Naive thymus-derived CD4-positive, alpha-beta T cell (primary cell): ENCODE measurements at places on chromosomes 11 and 22.

GRCh38 chr22:19353363-19354131 lies 62.0 kb upstream of the CLTCL1 start:
- no peak for DNase-seq

- DNase-seq = no peak
Observed at GRCh38 chr11:44957040-44957515, 6.4 kb upstream of the TP53I11 start.

GRCh38 chr11:120424970-120425332 lies 86.6 kb upstream of the GRIK4 start:
- no peak for DNase-seq

- no peak for DNase-seq
Observed at GRCh38 chr11:46248289-46249102, 29.0 kb upstream of the CREB3L1 start.

DNA sequence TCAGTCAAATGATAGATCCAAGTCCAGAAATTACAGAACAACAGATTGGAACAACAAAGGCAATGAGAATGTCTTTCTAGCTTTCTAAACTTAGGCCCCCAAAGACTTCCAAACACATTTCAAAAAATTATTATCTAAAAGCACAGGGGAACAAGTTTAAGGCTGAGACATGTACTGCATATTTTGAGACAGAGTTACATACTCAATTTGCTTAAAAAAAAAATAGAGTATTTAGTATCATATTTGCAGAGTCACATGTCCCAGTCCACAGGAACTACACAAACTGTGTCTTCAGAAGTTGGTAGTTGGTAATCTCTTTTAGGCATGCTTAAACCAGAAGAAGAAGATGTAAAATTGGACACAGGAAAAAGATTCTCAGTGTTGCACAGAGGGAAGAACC lies 127.2 kb downstream of the MAML2 start:
- DNase-seq = no peak

DNA sequence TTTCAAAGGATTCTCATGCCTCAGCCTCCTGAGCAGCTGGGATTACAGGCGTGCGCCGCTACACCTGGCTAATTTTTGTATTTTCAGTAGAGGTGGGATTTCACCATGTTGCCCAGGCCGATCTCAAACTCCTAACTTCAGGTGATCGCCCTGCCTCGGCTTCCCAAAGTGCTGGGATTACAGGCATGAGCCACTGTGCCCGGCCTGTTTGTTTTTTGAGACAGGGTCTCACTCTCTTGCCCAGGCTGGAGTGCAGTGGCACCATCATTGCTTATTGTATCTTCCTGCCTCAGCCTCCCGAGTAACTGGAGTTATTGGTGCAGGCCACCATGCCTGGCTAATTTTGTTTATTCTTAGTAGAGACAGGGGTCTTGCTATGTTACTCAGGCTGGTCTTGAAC lies 8.1 kb downstream of the FADS2 start:
- no peak for DNase-seq

- DNase-seq = no peak
Observed at GRCh38 chr11:61980783-61981541, 13.5 kb upstream of the FTH1 start.

DNA sequence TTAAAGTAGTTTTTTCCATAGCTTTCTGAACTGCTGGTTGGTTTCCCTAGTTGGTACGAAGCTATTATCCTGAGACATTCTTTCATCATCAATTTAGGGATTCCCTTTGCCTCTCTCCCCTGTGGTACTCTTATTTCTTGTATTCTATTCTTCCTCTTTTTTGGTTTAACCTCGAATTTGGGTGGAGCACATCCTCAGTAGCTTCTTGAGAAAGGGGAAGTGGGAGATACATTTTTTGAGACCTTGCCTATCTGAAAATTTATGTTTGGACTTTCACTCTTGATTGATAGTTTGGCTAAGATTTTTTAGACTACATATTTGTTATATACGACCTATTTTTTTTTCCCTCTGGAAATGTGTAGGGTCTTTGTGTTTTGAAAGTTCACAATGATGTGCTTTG lies 121.7 kb upstream of the ZBED5 start:
- no peak for DNase-seq

DNA sequence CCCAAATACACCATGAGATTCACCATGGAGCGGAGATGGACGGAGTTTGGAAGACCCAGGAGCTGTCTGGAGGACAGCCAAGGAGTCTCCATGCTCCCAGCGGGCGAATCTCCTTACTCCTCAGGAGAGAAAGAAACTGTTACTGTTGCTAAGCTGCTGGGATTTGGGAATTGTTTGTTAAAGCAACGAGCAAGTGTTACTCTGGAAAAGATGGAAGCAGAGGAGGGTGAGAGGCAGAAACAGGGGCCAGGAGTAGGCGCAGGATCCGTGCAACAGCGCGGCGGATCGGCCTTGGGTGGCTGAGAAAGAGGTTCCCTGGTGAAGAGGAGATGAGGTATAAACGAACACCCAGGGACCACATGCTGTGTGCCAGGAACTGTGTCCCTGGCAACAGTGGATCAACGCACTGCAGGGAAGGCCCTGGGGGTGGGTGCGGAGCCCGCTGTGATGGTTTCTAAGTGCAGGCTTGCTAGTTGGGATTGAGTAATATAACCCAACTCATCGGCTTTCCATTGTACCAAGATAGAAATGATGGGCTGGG lies 1436.4 kb downstream of the BRD1 start:
- no peak for DNase-seq

DNA sequence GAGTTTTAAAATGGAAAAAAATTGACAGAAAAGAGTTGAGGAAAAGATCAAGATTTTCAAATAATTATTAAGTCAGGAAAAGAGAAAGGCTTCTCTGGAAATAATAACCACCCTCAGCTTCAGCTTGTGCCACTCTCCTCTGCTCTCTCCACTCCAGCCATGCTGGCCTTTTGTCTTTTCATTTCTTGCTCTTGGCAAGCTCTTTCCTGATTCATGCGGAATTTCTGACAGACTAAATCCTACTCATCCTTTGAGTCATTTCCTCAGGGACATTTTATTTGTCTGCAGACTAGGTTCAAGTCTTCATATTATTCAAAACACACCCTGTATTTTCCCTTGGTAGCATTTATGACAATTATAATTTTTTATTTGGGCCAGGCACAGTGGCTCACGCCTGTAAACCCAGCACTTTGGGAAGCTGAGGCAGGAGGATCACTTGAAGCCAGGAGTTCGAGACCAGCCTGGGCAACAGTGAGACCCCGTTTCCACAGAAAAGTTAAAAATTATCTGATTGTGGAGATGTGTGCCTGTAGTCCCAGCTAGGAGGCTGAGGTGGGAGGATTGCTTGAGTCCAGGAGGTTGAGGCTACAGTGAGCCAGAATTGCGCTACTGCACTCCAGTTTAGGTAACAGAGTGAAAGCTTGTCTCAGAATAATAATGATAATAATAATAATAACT lies 7.8 kb upstream of the P4HA3 start:
- no peak for DNase-seq

GRCh38 chr11:113505046-113505445 lies 29.8 kb upstream of the DRD2 start:
- DNase-seq = no peak
